ENCODE measurements at places on chromosomes 13 and 19.

DNA sequence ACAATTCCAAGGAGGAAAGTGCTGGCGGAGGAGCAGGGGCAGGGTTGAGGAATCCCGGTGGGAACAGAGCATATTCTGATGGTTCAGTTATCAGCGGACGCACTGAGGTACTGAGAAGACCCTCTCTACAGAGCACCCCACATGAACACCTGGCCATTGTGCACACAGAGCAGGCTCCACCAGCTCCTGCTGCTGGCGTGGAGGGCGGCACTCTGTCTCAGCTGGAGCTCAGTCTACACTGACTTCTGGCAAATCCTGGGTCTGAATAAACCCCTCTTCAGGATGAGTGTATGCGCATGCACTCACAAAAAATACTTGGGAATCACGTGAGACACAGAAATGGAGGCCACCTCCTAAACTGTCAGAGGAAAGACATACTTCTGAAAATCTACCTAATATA, 114.4 kb upstream of the IRS2 start:
- DNase-seq: no peak

DNA sequence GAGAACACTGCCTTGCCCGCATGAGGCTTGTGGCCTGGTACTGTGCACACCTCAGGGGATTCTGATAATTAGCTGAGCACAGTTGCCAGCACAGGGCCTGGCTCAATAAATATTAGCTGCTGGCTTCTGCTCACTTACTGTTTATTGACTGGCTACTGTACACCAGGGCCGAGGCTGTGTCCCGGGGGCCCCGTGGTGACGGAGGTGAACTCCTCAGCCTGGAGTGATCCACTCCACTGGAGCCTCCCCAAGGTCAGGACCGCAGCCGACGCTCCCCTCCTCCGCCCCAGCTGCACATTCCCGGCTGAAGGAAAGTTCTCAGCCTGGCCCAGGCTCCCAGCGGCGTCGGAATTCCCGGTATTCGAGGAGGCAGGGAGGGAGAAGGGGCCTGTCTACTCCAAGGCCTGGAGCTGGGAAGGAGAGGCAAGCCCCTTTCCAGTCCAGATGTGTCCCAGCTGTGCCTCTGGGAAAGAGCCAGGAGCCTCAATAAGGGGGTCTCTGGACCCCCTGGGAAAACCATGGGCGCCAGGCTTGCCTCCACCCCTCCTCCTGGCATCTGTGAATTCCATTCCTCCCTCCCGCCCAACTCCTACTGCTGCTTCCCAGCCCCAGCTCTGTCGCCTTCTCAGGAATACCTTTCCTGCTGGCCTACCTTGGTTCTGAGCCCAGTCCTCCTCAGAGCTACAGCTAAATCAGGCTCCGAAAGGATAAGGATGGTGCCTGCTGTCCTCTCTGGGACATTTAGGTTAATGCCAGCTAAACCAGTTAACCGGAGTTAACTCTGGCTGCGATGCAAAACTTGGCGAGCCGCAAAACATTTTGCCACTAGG, 7.3 kb downstream of the RPS16 start:
- DNase-seq: peak; percentile 62

DNA sequence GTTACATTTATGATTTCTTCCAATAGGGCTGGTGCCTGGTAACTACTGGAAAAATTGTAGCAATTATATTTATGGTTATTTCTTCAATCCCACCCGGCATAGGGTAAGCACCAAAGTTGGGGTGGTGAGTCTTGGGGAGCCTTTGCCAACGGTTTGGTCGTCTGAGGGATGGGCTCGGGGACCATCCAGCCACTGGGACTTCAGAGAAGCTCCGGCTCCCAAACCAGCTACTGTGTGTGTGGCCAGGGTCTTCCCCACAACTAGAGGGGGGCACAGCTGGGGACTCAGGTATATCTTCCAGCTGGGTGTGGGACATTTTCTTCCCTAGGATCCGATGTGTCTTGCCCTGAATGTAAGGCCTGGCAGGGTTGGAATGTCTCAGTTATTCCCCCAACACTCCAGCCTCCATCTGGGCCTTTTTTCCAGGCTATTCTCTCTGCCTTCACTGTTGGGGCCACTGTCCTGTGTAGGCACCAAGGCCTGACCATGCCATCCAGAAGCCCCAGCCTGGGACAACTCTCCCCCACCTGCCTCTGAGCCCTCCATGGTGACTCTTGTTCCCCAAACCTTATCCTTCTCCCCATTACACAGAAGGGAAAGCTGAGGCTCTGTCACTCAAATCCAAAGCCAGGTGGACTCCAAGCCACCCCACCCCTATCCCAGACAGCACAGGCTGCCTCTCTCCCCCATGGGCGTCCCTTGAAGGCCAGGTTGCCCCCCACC, 1.1 kb upstream of the IFI30 start:
- no peak for DNase-seq

DNA sequence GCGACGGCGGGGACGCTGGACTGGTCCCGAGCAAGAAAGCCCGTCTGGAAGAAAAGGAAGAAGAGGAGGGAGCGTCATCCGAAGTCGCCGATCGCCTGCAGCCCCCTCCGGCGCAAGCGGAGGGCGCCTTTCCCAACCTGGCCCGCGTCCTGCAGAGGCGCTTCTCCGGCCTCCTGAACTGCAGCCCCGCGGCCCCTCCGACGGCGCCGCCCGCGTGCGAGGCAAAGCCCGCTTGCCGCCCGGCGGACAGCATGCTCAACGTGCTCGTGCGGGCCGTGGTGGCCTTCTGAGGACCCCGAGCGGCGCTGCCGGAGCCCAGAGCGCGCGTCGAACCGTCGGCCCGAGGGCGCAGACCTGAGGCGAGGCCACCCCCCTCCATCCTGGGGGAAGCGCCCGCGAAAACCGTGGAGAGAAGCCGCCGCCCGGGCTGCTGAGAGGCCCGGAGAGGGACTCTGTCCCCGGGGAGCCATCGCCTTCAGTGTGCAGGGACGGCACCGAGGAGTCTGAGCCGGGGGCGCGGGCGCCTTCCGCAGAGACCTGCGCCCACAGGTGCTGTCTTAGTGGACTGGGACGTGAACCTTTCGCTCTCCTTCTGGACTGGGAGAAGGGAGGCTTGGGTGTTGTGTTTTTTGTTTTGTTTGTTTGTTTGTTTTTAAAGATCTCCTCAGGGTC, 3.5 kb downstream of the IER2 start:
- DNase-seq: no peak

DNA sequence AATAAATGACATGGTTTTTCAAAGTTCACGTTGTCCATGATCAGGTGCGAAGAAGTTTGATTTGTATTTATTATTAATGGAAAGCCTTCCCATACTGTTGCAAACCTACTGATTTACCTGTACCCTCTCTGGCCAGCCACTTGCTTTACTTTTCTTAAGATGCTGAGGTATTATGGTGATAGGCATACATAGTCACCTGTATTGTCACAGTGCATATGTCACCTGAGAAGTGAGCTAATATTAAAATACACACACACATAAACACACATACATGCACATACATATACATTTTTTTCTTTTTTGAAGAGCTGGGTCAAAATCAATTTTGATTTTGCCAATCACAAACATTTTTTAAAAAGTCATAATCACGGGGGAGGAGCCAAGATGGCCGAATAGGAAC, 72.1 kb downstream of the RNASEH2B start:
- DNase-seq: no peak

DNA sequence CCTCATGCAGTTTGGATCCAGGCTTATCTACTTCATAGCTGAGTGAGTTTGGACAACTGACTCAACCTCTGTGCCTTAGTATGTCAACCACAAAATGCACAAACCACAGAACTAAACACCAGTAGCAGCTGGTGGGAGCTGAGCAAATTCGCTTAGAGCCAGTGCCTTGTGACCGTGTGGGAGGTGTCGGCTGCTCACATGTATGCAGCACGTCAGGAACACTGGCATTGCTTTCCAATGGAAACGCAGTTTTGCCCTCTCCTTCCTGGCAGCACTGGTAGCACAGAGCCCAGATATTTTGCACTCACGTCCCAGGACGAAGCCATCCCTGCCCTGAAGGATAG, 8.3 kb upstream of the NTN5 start:
- no peak for DNase-seq

- DNase-seq: no peak
These were observed 119.5 kb downstream of the FLT1 start for GRCh38 chr13:28375250-28375930.

DNA sequence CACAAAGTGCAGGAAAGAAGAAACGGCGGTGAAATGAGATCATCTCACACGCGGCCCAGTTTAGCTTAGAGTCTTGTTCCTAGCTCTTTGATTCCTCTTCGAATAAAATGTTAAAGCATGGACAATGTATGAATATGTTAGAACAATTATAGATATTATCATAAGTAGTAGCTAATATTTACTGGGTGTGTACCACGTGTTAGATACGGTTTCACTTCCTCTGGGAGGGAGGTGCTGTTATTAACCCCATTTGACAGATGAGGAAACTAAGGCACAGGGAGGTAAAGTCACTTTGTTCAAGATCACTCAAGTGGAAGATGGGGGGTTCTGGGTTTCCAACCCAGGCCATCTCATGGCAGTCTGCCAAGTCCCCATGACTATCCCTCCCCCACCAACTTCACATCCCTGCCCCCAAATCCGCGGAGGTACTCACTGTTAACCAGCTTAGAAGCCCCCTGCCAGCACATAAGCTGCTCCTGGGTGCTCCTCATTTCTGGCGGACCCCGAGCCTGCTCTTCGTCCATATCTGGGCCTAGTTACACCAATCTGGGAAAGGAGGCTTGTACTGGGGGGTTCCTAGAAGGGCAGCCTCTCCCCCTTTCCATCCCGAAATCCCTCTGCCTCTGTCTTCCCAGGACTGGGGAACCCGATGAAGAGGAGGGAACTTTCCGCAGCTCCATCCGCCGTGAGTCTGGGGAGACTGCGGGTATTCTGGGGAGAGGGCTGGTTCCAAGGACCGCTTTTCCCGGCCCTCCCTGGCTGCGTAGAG, 1.0 kb upstream of the FXYD7 start:
- no peak for DNase-seq

GRCh38 chr19:4134351-4134750, 10.4 kb upstream of the MAP2K2 start:
- DNase-seq: no peak

GRCh38 chr19:640161-640558, 481 bp downstream of the FGF22 start:
- DNase-seq: no peak

DNA sequence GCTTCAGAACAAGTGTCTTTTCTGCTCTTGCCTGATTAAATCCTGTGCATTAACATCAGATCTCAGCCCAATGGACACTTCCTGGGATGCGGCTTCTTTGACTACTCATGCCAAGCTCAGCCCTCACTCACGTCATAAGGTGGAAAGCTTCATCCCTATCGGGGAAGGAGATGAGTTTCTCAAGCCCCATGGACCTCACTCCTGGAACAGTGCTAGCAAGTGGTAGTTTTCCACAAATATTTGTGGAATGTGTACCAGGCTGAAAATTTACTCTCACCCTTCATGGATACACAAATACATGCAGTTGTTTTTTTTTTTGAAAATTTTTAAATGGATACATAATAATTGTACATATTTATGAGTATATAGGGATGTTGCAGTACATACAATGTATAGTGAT, 34.6 kb upstream of the FARP1 start:
- no peak for DNase-seq

DNA sequence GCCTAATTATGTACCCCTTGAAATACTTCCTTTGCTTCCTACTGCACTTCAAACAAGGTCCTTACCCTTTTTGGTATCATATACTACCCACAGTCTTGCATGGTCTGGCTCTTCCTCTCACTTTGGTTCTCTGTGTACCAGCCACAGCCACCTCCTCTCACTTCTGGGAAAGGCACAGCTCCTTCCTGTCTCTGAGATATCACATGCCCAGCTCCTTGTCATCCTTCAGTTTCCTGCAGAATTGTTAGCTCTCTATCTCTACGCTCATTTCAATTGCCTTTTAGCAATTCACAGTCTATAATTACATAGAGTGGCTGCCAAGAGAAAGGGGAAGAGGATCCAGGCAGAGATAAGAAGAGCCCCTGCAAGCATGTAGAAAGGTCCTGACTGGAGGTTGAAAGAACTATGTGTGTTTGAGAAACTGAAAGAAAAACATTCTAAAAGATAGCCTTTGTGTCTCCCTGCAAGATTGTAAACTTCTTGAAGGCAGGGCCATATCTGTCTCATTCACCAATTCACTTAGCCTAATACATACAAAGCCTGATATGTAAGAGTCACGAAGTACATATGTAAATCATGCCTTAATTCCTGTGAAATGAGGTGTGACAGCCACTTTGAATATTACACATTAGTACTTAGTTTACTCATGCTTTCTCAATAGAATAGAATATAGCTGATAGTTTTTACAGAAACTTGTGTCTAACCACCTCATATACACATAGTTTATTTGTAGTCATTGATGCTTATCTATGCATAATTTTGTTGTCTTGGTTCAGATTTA, 933.1 kb downstream of the DIAPH3 start:
- DNase-seq: no peak

GRCh38 chr13:39765801-39766463, 110.5 kb downstream of the COG6 start:
- no peak for DNase-seq

DNA sequence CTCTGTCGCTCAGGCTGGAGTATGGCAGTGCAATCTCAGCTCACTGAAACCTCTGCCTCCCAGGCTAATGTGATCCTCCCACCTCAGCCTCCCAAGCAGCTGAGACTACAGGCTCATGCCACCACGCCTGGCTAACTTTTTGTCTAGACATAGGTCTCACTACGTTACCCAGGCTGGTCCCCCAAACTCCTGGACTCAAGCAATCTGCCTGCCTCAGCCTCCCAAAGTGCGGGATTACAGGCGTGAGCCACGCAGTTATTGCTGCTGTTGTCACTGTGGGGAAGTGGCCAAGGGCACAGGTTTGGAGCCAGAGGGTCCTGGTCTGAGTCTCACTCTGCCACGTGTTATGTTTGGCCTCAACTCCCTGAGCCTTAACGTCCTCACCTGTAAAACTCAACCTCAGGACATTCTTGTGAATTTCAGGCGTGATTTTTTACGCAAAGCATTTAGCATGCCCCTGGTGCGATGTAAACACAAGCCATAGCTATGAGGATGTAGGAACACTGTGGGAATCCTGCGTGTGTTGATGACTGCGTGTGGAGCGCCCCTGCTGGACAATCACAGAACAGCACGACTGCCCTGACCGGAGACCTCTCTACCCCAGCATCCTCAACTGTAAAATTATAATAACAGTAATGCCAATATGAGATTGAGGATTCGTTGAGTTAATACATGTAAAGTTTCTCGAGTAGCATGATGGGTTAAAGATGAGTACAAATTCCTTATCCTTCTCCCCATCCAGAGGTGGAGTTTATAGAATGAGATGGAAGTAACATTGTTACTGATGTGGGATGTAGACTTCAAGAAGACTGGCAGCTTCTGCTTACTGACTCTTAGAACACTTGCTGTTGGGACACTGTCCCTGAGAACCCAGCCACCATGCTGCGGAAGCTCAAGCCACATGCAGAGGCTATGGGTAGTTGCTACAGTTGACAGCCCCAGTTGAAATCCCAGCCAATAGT, 41.8 kb upstream of the PNMA8B start:
- peak; percentile 67 for DNase-seq
